ENCODE measurements at places on chromosomes 16 and 17.

GRCh38 chr17:82439829-82440365 is 10.7 kb downstream of the CYBC1 start:
- DNase-seq, result no peak

DNA sequence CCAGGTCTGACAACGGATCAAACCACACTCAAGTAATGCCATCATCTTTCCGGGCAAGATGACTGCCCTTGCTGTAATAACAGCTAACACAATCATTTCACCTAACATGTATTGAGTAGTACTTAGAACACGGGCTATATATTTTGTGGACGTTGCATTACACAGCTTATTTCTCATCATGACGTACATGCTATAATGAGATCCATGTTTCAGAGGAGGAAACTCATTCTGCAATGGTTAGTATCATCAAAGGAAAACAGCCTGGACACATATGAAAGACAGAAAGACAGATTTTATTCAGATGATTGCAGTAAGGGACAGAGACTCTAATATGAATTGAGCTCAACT is 446.7 kb downstream of the HS3ST3B1 start:
- DNase-seq, result no peak

DNA sequence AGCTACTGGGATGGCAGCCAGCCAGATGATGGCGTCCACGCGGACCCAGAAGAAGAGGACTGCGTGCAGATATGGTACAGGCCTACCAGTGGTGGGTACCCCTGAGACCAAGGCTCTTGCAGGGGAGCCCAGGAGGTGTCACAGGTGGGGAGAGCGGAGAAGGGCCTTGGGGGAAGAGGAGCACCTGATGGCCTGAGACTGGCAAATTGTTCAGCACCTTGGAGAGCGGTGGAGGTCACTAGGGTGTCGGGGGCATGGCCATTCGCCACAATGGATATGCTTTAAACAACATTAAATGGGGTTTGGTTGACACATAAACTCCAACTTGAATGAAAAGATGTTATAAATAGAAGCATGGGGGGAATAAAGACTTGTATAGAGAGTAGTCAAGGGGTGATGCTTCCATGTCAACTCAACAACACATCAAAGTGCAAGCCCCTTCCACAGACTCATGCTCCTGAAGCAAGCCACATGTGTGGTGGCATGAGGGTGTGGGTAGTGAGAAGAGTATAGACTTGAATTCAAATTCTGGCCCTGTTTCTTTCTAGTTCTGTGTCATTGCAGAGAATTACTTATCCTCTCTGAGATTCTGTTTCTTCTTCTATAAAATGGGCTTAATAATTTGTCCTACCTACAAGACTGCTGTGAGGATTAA is 22.2 kb downstream of the CLEC19A start:
- no peak for DNase-seq

GRCh38 chr17:10111907-10112452 is 86.4 kb downstream of the GAS7 start:
- DNase-seq, result no peak

DNA sequence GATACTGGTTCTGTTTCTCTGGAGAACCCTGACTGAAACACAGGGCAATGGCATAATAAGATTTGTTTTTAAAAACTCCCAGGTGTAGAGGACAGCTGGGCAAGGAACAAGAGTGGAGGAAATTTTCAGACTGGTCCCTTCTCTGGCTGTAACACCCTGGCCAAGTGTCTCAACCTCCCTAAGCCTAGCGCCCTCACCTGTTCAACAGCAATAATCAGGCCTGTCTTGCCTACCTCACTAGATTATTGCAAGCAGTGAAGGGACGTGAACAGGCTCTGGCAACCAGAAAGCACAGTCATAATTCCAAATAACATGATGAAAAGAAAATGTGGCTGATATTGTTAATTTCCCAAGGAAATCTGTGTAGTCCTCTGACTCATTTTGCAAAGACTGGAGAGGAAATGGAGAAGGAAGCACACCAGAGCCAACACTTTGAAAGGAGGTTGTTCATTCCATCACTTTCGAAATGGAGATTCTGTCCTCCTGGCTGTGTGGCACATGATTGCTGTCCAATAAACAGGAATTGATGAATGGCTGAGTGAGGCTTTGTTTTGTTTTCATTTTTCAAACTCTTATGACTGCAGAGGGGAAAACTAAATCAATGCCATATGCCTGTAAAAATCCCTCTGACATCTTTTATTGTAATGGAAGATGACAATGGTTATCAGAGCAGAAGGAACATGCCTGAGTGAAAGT is 87.5 kb upstream of the HLF start:
- DNase-seq, result no peak

- no peak for DNase-seq
Measured at GRCh38 chr17:76138234-76138895, 2.7 kb downstream of the FOXJ1 start.

- DNase-seq, result no peak
Measured at GRCh38 chr17:297758-298157, 54.8 kb downstream of the RPH3AL start.

GRCh38 chr17:31053071-31053470 is 41.7 kb upstream of the NF1 start:
- no peak for DNase-seq

GRCh38 chr16:81527477-81528178 is 83.0 kb downstream of the CMIP start:
- no peak for DNase-seq

DNA sequence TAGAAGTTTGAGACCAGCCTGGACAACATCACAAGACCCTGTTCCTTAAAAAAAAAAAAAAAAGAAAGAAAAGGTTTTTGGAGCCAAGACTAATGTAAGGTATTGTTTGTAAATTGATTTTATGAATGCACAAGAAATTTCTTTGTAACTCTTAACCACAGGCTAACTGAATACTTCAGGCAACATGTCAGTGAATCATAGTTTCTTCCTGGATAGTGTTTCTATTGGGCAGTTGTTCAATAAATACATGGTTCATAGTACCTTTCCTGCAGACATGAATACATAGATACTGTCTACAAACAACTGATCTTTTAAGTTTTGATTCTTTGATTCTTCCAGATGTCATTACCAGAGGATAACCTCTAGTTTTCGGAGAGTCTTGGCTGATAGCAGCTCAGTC is 11.6 kb downstream of the DDX42 start:
- no peak for DNase-seq

- DNase-seq, result no peak
Measured at GRCh38 chr16:8814095-8814806, 16.6 kb downstream of the PMM2 start.

Measured in H4 (cell line).